ENCODE measurements at places on chromosomes 1 and 21.
A peak's percentile ranks its signal among the peaks of the same experiment; 100 is the strongest.

DNA sequence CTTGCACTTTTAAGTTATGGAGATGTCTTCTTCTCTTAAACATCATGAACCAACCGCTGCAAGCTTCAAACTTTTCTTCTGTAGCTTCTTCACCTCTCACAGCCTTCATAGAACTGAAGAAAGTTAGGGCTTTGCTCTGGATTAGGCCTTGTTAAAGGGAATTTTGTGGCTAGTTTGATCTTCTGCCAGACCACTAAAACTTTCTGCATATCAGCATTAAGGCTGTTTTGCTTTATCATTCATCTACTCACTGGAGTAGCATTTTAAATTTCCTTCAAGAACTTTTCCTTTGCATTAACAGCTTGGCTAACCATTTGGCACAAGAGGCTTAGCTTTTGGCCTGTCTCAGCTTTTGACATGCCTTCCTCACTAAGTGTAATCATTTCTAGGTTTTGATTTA, 43.0 kb upstream of the RGL1 start:
- DNase-seq, result no peak

DNA sequence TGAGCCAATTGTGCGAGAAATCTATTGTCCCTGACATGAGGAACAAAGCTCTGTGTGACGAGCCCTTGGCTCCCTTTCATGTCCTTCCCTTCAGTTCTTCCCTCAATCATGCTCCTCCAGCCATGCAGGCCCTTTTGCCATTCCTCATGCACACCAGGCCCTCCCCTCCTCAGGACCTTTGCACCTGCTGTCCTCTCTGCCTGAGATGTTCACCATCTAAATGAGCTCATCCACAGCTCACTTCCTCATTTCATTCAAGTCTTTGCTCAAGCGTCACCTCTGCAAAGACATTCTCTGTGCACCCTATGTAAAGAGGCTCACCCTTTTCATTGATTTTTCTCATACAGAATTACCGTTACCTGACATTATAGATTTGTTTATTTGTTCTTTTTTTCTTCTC, 43.7 kb downstream of the C8B start:
- no peak for DNase-seq

GRCh38 chr1:2514863-2515762, 11.3 kb downstream of the PANK4 start:
- DNase-seq, result no peak

DNA sequence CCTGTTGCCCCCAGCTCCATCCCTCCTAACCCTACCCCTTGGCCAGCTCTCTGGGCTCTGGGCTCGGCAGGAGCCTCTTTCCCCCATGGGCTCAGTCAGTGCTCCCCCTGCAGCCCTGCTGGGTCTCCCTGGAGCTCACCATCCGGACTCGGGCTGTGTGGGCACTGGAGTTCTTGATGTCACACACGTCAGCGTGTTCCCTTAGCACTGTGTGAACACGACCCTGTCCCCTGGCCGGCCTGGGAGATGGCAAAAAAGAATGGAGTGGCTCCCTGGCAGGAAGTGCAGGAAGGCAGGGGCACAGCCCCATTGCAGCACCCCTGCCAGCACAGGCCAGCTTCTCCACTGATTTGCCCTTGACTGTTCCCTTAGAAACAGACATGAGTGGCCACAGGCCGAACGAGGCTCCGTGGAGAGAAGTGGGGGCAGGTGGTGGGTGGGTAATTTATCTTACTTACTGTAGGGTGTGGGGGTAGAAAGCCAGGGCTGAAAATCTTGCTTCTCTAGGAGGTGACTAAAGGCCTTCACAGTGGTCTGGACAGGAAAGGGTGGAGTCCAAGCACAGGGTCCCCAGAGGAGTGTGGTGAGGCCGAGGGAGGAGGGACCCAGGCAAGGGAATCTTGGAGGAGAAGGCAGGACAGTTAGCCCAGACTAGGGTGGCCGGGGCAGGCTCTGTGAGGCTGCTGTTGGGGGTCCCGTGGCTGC, 381.7 kb upstream of the VAMP3 start:
- DNase-seq, result no peak

GRCh38 chr1:61741711-61742619, at the start of gene PATJ:
Gene PATJ, plus strand, starts transcription at chr1:61742480. Its CDS starts 20,413 bp downstream, at chr1:61762893.
- DNase-seq, result peak; percentile 79

GRCh38 chr1:97186381-97186780, 464.8 kb downstream of the PTBP2 start:
- no peak for DNase-seq

GRCh38 chr1:181141431-181141910, 53.0 kb downstream of the IER5 start:
- peak; percentile 46 for DNase-seq

- DNase-seq, result no peak
Observed at GRCh38 chr1:67299296-67299695, 8.4 kb upstream of the IL12RB2 start.

- DNase-seq, result no peak
Observed at GRCh38 chr1:28521502-28522164, 15.8 kb downstream of the RCC1 start.

GRCh38 chr1:168834225-168834872, 105.3 kb upstream of the DPT start:
- DNase-seq, result no peak

DNA sequence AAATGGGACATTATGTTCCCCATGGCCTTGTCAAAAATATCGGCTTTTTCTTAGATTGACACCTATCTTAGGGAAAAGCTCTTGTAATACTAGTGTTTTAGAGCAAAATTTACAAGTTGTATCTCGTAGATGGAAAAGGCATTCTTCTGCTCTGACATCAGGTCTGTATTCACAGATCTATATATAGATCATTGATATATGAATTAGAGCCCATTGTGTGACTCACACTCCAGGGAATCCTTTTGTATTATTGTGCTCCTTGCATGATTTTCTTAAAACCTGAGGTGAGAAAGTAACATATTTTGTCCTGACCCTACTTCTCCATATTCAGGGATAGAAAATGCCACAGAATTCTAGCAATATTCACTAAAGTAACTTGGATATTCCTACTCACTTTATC, 1160.8 kb upstream of the B3GALT2 start:
- DNase-seq, result no peak

DNA sequence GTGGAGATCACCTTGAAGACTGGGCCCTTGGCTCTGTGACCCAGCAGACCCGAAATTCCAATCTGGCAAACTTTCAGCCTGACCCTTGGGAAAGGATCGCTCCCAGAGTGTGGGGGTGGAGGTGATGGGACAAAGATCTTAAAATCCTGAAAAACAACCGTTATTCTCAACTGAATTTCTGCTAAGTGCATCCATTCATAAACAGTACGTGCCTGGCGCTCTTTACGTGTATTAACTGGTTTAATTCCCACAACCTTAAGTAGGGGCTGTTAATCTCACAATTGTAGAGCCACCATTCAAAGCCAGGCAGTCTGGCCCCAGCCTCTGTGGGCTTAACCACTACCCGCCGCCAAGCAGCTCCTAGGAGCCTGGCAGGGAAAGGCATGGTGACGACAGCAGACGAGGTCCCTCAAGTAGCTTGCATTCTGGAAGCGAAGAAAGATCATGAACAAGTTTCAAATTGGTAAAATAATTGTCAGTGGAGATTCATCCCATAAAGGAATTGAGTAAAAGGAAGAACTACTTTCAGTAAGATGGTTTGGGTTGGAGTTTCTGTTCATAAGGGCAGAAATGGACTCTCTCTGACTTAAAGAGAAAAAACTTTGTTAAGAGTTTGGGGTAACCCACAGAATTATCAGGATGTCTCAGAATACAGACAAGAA, 11.4 kb upstream of the RGS16 start:
- peak; percentile 36 for DNase-seq

DNA sequence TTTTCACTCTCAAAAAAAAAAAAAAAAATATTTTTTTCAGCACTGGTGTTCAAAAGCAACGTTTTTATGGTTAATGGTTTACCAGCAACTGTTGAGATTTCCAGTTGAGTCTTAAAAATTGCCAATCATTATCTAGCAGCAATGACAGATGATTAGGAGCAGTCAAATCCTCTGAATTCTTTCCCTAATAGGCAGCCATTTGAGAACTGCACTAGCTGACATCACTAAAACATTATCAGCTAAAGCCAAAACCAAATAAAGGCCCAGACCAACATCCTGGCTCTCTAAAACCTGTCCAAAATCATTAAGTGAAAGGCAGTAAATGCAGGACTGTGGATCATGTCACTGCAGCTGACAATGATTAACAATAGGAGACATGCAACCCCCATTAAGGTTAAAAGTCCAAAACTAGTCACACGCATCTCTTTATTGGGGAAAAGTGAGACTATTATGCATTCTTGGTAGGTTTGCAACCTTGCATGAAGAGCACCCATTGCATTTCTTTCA, 14.0 kb downstream of the SFPQ start:
- DNase-seq, result no peak

GRCh38 chr1:91221017-91221416, 183.6 kb downstream of the HFM1 start:
- no peak for DNase-seq

DNA sequence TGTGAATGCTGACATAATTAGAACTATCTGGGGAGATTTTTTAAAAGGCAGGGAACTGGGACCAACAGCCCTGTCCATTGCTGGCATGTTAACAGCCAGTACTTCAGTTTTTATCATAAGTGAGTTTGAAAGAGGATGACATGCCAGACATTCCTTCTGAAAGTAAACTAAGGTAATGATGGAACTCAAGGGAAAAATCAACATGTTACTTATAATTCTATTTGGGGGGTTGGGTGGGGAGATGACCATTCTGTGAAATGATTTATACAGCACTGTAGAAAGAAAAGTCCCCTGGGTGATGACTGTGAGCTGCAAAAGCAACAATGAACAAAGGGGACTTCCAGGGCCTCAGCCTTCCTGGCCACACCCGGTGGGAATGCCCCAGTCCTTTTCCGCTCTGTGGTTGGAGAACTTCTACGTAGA, 5.4 kb upstream of the LAMC2 start:
- DNase-seq, result no peak

DNA sequence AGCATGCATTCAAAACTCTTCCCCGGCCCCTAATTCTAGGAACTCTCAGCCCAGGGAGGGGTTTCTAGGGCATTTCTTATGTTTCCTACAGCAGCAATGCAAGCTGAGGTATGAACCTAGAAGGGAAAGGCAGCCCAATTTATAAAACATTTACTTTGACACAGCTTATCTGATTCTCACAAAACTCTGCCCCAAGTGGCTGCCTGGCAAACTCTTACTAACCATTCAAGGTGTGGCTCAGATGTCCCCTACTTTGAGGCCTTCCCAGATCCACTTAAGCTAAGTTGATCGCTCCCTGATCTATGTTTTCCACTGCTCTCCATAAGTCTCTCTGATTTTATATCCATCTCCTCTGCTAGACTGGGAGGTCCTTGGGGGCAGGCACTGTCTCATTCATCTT, 35.4 kb downstream of the AK2 start:
- no peak for DNase-seq

GRCh38 chr1:24327891-24328290, 8.7 kb downstream of the GRHL3 start:
- no peak for DNase-seq

GRCh38 chr21:20667931-20668330, 330.3 kb upstream of the NCAM2 start:
- no peak for DNase-seq

- peak; percentile 13 for DNase-seq
Observed at GRCh38 chr1:21955501-21956281, 18.6 kb upstream of the HSPG2 start.

DNA sequence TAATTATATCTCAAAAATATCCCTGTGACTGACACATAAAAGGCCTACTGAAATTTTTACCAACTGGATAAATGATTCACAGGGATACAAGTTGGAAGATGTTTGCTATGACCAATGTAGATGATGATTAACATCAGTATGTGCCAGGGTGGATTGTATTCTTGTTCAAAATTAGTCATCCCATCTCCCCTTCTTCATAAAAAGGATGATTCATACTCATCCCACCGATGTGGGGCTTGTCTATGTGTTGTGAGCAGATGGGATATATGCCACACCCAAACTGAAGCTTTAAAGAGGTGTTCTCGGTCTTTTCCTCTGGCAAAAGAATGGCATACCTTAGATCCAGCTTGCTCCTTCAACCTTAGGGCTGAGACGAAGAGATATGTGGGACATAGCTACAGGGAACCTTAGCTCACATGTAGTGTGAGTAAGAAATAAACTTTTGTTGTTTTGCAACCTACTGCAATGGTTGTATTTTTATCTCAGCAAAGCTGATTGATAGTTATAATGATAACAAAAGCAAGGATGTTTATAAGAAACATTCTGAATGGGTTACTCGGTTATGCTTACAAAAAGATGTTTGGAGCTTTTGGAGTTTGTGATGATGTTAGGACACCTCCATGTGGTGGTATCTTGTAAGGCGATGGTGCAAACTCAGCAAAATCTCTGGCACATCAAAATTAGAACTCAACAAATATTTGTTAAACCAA, 29.4 kb downstream of the SPATA17 start:
- DNase-seq, result no peak

DNA sequence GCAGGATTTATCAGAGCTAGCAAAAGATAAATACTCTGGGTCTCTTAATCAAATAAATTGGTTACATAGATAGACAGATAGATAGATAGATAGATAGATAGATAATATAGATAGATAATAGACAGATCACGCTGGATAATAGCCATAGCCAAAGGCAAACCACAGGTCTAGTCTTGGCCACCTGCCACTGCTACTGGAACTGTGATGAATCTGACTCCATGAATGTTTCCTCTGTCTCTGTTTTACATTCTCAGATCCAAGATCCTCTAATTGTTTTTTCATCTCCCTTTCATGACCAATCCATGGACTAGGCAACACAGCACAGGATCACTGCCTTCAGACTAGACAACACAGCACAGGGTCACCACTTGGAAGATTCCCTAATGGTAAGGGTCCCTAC, 444.7 kb upstream of the NFIA start:
- no peak for DNase-seq

- no peak for DNase-seq
Observed at GRCh38 chr1:227794817-227795192, 20.7 kb upstream of the PRSS38 start.

- DNase-seq, result no peak
Observed at GRCh38 chr1:42618866-42619265, 39.4 kb upstream of the PPIH start.

- DNase-seq, result no peak
Observed at GRCh38 chr1:94611681-94612475, 70.3 kb upstream of the F3 start.

- no peak for DNase-seq
Observed at GRCh38 chr1:219472596-219472995, 140.3 kb downstream of the ZC3H11B start.

GRCh38 chr1:17831597-17831996, 76.5 kb downstream of the ACTL8 start:
- DNase-seq, result no peak

DNA sequence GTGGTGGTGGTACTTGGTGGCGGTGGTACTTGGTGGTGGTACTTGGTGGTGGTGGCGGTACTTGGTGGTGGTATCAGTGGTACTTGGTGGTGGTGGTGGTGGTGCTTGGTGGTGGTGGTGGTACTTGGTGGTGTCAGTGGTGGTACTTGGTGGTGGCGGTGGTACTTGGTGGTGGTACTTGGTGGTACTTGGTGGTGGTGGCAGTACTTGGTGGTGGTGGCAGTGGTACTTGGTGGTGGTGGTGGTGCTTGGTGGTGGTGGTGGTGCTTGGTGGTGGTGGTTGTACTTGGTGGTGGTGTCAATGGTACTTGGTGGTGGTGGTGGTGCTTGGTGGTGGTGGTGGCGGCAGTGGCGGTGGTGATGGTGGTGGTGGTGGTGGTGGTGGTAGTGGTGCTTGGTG, 20.2 kb downstream of the COQ8A start:
- no peak for DNase-seq

GRCh38 chr21:38181096-38181495, 75.7 kb upstream of the KCNJ15 start:
- DNase-seq, result no peak

- DNase-seq, result no peak
Observed at GRCh38 chr1:170586321-170587252, 54.6 kb downstream of the GORAB start.

GRCh38 chr21:37563641-37564340, 197.2 kb downstream of the DYRK1A start:
- DNase-seq, result peak; percentile 95

All from CD4-positive, alpha-beta T cell treated with Interleukin-6 for 4 hours (primary cell).